Activated CD4-positive, alpha-beta T cell treated with anti-CD3 and anti-CD28 coated beads for 1 hour (primary cell): ENCODE measurements at places on chromosomes 5 and 9.

GRCh38 chr9:87725900-87726709 lies at the start of gene CTSL:
Gene CTSL (plus strand): TSS chr9:87726119. CDS start chr9:87727604, 1,485 bp downstream.
- DNase-seq: peak; percentile 64

- DNase-seq: no peak
These were observed 86.9 kb downstream of the NUDT12 start for GRCh38 chr5:103475629-103476240.

DNA sequence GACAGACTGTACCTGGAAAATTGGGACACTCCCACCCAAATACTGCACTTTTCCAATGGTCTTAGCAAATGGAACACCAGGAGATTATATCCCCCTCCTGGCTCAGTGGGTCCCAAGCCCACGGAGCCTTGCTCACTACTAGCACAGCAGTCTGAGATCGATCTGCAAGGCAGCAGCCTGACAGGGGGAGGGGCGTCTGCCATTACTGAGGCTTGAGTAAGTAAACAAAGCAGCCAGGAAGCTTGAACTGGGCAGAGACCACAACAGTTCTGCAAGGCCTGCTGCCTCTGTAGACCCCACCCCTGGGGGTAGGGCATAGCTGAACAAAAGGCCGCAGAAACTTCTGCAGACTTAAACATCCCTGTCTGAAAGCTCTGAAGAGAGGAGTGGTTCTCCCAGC lies 260.0 kb upstream of the ST8SIA4 start:
- no peak for DNase-seq

GRCh38 chr9:71921190-71921814 lies 9.9 kb downstream of the C9orf85 start:
- DNase-seq: no peak

GRCh38 chr5:172123269-172123692 lies 64.7 kb downstream of the STK10 start:
- DNase-seq: no peak

DNA sequence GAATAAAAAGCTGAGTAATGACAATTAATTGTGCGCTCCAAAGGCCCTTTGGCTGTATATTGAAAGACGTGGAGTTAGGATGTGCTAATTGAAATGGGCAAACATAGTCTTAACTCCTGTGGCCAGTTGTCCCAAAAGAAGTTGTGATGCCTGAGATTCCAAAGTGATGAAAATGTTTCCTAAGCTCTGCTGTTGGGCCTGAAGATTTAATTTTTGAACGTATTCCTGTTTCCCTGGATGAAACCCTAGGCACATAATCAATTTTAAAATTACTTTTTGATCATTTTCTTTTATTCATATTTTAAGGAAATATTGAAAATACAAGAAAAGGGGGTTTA lies 87.9 kb downstream of the PRDM6 start:
- no peak for DNase-seq

DNA sequence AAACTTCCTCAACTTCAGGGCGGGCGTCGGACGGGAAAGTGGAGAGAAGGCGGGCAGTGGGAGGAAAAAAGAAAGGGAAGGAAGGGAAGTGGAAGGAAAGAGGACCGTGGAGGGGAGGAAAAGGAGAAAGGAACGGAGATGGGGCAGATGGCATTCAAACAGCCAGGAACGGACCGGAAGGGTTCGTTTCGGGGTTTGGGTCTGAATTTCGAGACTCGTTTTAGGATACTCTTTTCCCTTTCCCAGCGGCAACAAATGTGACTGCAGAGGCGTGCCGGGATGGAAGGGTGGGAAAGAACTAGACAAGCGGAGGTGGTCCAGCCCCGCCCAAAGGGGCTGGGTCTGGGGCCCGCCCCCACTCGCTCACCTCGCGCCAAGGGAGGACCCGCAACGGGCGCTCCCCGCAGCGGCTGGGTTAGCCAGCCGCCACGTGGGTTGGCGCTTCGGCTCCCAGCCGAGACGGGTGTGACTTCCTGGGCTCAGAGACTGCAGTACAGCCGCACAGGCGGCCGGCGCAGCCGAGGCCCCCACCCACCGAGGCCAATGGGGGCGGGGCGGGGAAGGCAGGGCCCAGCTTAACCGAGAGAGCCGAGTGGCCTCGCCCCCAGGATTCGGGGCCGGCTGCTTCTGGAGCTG lies 2.7 kb downstream of the VCAN start:
- DNase-seq: no peak

- no peak for DNase-seq
These were observed 213.2 kb upstream of the ACTBL2 start for GRCh38 chr5:57695706-57696388.

- no peak for DNase-seq
These were observed 9.0 kb downstream of the BRD9 start for GRCh38 chr5:883475-884181.

DNA sequence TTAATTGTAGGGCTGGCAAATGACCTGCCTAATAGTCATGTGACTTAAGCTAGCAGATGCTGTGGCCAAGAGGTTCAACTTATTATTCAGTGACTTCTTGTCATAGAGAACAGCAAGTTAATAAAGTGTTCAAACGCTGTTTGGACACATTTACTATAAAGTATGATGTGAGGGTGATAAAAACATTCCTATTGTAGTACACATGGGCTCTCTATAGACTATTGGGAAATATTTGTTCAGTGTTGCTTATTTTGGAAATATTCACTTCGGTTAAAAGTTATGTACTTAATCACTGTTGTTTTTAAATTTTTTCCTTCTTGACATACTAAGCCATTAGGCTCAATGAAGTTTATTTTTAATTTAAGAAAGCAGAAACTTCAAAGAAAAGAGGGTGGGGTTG lies 345.0 kb downstream of the NNT start:
- DNase-seq: no peak

DNA sequence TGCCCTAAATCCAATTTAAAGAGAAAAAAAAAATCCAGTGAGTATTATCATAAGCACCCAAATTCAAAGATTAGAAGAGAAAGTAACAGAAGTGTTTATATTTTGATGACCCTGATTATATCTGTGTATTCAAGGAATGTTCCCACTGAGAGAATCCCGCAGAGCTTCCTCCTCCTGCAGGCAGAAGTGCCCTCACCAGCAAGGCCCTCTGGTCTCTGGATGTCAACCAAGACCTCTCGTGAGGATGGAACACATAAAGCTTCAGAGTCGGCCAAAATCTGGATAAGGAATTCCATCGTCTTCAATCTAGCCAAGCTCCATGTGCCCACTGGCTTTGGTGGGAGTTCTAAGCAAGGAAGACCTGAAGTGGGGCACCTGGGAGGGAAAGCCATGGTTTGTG lies 18.1 kb downstream of the PTCH1 start:
- DNase-seq: no peak

DNA sequence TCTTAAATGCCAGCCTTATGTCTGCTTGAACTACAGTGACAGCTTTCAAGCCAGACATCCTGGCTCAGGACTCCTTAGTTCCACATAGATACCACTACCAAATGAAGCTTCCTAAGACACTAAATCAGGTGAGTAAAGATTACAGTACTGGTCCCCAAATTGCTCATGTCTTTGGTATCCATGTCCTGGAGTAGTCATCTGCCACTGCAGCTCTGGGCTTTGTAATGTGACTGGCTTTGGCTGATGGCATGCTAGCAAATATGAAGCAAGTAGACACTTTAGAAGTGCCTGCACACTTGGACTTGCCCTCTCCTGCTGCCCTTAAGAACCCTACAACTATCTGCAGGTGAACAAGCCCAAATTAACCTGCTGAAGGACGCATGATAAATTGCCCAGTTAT lies 334.9 kb downstream of the BNC2 start:
- no peak for DNase-seq

GRCh38 chr5:19920761-19921160 lies 67.2 kb downstream of the CDH18 start:
- no peak for DNase-seq

DNA sequence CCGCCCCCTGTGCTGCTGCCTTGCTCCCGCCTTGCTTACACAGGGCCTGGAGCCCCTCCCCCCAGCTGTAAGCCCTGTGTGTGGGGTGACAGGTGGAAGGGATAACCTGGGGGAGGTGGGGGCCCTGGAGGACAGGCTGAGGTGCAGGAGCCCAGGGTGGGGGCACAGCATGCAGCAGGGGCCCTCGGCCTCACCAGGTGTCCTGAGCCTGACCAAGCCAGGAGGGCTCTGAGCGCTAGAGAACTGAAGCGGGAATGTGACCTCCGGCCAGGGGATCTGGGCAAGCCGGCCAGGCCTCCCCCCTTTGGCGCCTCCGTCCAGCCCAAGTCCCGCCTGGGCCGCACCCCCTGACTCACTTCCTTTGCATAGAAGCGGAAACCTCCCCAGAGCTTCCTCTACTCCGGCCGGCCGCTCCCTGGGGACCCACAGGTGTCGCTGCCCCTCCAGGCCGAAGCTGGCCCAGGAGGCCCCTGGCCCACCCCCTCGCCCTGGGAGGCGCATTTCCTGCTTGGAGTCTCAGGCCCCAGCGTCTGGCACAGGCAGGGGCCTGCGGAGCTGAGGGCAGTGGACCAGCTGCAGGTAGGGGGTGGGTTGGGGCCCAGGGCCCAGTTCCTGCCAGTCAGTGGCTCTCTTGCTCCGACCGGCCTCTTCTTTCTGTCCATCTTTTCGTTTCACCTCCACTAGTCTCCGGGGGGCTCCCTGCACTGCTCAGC lies at the start of gene TOR4A:
TOR4A (plus strand) TSS at position 398 of the 713 bp plus-strand sequence. CDS start 964 bp downstream, outside the sequence.
- DNase-seq: no peak
